ENCODE measurements at places on chromosomes 3 and 15.

- DNase-seq = no peak
Observed at GRCh38 chr3:67531181-67532101, 123.0 kb downstream of the SUCLG2 start.

DNA sequence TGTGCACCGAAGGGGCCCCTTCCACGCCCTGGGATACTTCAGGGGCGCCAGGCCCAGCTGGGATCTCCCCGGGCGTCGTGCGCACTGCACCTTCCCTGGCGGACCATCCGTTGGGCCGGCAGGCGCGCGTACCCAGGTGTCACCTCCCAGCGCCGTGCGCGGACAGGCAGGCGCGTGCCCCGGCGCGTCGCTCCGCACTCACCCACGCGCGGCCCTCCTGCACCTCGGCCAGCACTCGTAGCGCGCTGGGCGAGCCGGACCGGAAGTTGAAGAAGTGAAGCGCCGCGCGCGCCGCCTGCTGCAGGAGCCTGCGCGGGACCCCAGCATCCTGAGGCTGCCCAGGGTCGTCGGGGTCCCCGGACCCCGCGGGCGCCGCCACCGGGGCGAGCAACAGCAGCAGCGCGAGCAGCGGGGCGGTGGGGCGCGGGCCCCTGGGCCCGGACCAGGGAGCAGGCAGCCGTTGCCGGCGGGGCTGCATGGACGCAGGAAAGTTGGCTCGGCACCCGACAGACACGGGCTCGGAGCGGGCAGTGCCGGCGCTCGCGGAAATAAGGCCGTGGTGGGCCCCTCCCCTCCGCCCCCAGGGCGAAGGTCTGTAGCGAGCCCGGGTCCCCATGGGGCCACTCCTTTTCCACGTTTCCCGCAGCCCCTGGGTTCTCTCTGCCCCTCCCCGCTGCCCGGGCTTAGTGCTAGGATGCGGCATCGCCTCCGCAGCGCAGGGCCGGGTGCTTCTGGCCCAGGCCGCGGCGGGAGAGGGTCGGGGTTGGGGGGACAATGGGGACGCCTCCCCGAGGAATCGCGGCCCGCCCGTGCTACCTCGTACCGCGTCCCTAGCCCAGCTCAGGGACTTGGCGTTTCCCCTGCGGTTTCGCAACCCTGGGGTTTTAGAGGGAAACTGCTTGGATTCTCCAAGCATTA is at the start of gene RARRES1:
RARRES1 (minus strand) TSS at position 520 of the 918 bp plus-strand sequence; CDS start at position 478, 42 bp downstream.
- DNase-seq = peak; percentile 43

DNA sequence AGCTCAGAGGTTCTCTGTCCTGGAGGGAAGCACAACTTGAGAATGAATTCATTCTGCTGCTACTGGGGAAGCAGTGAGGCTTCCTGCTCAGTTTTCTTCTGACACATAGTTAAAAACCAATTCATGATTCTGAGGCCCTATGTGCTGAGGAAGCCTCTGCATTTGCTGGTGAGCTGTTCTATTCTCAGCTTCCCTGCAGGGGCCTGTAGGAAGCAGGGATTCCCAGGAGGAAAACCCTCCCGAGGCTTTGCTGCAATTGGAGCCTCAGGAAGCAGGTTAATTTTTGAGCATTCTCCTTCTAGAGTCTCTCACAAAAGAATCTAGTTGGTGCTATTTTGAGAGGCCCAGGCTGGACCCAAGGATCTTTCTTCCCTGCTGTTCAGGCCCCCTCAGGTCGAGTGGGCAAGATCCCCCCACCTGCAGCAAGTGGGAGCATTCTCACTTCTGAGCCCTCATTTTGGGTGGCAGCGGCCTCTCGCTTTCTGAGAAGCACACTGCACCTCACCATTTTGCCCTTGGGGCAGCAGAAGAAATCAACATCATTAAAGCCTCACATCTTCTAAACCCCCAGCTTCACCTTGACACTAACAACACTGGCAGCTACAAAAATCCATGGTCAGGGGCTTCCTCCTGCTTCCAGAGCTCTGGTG is 197.5 kb upstream of the TSC22D2 start:
- DNase-seq = peak; percentile 51

GRCh38 chr15:55387027-55387426 is 21.1 kb downstream of the CCPG1 start:
- no peak for DNase-seq

- no peak for DNase-seq
Observed at GRCh38 chr3:32952369-32953077, 1.1 kb downstream of the CCR4 start.

- DNase-seq = no peak
Observed at GRCh38 chr15:41779662-41780157, 5.4 kb downstream of the MAPKBP1 start.

GRCh38 chr3:141444586-141445285 is 42.1 kb upstream of the RASA2 start:
- DNase-seq = no peak

DNA sequence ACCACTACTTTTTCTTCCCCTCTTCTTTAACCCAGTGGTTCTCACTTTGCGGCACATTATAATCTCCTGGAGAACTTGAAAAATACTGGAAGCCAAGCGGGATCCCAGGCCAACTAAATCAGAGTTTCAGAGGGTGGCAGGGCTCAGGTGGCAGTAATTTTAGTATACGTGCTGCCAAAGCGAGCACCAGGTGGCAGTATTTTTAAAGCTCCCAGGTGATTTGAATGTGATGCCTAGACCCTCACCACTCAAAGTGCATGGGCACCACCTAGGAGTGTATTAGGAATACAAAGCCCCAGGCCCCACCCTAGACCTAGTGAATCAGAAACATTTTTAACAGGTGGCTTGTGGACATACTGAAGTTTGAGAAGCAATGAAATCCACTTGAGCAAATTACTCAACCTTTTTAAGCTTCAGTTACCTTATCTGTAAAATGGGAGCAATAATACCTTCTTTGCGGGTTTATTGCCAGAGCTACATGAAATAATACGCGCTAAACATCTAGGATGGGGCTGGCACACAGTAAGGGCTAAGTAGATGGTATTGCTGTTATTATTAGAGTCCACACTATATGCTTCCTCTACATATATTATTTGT is 8.3 kb downstream of the B3GALNT1 start:
- peak; percentile 63 for DNase-seq

DNA sequence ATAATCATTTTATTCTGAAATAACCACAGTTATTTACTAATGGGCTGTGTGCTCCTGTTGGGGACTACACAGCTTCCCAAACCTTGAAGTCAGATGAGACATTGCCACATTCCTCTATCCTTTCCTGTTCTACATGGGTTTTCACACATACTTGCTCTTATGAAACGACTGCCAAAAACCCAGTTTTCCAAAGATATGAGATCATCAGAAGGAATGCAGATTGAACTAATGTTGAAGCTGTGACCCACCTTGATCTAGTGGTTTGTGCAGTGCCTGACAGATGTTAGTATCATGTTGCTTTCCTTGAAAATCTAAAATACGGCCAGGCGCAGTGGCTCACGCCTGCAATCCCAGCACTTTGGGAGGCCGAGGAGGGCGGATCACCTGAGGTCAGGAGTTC is 144.6 kb downstream of the VGLL4 start:
- DNase-seq = no peak

DNA sequence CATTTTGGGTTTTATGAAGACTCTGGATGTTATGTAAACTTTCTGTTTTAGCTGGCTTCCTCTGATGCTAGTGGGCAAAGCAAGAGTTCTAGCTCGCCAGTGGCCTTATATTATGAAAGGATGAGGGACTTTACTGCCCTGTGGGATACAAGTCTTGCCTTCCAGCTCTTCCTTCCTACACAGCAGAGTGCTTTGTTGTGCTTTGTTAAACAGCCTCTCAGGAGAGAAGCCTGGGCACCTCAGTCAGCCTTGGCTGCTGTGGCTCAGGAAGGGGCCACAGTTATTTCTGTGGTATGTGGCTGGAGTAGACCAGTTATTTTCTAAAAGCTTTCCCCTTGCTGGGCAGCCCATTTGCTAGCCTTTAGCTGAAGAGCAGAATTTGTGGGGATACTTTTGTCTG is 69.5 kb upstream of the SUCLG2 start:
- no peak for DNase-seq

- DNase-seq = peak; percentile 64
Observed at GRCh38 chr3:50233176-50233575, 2.8 kb upstream of the GNAI2 start.

DNA sequence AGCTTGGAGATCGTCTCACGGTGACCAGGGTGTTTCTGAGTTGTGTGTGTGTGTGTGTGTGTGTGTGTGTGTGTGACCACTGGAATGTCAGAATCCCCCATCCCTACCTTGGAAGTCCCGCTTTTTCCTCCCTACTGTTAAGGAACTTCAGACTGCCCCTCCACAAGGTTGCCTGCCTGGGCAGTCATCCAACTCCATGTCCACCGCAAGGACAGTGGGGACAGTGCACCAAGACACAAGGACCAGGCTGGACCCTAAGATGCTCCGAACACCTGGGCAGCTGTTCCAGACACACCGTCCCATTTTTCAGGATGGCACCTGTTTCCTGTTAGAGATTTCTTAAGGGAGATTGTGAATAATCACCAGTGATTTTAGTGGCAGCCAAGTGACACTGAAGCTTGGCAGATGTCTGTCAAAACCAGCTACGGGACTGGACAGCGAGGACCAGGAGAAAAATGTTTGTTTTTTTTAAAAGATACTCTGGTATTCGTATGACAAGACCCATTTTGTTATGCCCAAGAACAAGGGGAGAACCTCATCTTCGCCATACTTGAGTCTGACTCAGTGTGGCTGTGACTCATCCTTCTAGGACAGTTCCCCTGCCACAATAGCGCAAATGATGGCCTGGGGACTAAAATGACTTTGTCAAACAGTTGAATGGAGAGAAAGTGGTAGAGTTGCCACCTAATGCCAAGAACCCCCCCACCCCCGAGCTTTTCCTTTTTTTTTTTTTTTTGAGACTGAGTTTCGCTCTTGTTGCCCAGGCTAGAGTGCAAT is 15.5 kb downstream of the PAQR9 start:
- DNase-seq = peak; percentile 34

DNA sequence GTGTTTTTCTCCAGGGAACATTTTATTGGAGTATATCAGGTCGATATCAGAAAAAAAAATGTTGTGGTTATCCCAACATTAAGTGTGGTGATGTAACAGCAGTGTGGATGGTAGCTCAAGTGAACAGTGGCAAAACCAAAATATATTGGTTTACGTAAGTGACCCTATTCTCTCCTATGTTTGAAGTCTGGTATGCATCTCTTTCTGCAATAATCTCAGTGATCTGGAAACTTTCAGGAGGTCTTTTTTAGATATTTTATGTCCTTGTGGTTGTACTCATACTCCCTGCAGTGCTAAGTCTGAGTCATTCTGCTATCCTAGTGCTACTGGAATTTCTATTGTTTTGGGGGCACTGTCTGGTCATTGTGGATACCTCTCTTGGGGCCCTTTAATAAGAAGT is 137.9 kb downstream of the SNRPN start:
- DNase-seq = no peak

- DNase-seq = peak; percentile 45
Observed at GRCh38 chr15:69045802-69046201, 31.3 kb downstream of the NOX5 start.

GRCh38 chr3:37904601-37905000 is 42.9 kb downstream of the CTDSPL start:
- peak; percentile 45 for DNase-seq

GRCh38 chr3:72821161-72821781 is 27.0 kb downstream of the SHQ1 start:
- no peak for DNase-seq

GRCh38 chr15:51341366-51342226 is at the start of gene GLDN:
GLDN (plus strand) TSS chr15:51341655; CDS start chr15:51341685, 30 bp downstream.
- DNase-seq = peak; percentile 34

DNA sequence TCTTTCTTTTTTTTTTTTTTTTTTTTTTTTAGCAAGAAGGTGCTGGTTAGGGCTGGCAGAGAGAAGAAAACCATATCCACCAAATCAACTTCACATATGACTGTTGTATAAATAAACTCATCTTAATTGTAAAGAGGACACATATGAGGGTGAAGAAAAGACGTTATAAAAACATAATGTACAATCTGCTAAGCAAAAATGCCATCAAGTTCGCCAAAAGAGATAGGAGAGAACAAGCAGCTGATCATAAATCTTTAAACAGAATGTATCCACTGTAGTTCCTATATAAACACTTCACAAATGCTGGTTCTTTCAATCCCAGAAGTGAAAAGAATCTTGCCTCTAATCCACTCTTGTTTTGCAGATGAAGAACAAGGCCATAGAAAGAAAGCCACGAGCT is 9.2 kb downstream of the FGF12 start:
- DNase-seq = no peak

GRCh38 chr3:89042236-89042835 is 65.1 kb upstream of the EPHA3 start:
- no peak for DNase-seq

- DNase-seq = peak; percentile 21
Observed at GRCh38 chr15:96321639-96322535, 8.6 kb upstream of the NR2F2 start.

GRCh38 chr3:133393691-133394474 is 6.0 kb upstream of the BFSP2 start:
- DNase-seq = no peak

- no peak for DNase-seq
Observed at GRCh38 chr15:33320017-33320416, 9.2 kb downstream of the RYR3 start.

DNA sequence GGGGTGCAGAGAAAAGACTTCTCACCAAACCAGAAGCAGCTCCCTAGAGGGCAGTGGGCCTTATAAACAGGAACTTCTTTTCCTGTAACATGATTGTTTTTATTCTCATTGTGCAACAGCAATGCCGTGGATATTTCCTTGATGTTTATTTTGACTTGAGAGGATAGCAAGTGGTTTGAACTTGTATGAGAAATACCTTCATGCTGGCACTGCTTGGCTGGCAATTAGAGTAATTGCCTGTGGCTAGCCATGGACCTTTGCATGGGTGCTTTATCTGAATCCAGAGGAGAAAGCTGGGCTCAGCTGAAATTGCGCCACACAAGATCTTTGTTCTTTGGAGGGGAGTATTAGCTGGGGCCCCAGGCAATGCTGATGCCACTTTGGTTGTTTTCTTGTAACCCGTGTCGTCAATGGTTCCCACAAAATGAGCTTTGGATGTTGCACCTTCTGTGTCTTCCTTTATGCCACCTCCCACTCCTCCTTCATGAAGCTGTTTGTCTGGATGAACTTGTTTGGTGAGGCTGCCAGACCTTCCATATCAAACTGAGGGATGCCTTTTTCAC is 37.9 kb downstream of the CMTM8 start:
- DNase-seq = no peak

DNA sequence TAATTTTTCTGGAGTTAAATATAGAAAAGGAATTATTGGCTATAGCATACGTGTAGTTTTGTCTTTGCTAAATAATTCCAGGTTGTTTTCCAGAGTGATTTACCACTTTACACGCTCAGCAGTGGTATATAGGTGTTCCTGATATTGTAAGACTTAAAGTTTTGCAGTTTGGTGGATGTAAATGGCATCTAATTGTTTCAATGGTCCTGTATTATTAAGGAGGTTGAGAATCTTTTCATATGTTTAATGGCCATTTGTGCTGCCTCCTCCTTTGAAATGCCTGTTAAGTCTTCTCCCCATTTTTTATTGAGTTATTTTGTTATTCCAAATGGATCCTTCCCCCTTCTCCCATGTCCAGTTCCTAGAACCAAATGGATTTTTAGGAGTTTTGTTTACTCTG is 26.4 kb upstream of the P4HTM start:
- no peak for DNase-seq

- DNase-seq = no peak
Observed at GRCh38 chr3:170171563-170171962, 10.0 kb downstream of the PHC3 start.

All from mesendoderm (in vitro differentiated cells).